NAMALWA (cell line): ENCODE measurements at places on chromosomes 16 and 17.

GRCh38 chr17:32357615-32358014 is 7.7 kb downstream of the ZNF207 start:
- DNase-seq: no peak

DNA sequence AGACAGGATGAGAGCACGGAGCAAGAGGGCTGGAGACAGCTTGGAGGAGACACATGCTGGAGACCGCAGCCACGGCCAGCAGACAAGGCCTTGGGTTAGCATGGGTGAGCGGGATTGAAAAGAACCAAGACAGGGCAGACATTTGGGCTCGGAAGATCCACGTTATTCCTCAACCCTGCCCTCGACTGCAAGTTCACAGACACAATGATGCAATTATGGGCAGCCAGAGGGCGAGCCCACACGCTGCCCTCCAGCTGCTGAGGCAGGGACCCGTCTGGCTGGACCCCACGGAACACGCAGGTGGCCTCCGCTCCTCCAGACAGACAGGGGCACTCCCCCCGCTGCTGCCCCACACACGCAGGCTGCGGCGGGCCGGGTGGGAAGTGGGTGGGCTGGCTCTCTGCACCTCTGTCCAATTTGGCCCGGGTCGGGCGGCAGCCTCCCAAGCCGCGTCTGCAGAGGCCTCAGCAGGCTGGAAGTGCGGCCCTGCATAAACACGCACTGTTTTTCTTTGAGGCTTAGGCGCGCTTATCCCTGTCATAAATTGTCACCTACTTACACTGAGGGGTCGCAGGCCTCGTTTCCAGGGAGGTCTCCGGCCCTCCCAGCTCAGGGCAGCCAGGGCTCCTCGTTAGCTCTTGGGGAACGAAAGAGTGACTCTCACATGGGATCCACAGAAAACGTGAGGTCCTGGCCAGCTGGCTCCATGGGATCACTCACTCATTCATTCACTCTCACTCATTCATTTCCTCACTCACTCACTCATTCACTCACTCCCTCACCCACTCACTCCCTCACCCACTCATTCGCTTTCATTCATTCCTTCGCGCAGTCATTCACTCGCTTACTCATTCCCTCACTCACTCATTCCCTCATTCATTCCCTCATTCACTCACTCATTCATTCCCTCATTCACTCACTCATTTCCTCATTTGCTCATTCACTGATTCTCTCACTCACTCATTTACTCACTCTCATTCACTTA is 303.9 kb downstream of the C16orf95 start:
- DNase-seq: no peak

GRCh38 chr16:75099738-75100602 is 16.6 kb downstream of the LDHD start:
- DNase-seq: no peak

- no peak for DNase-seq
Observed at GRCh38 chr17:80722661-80723060, 178.0 kb downstream of the RPTOR start.

- no peak for DNase-seq
Observed at GRCh38 chr16:87729266-87729954, 36.4 kb downstream of the KLHDC4 start.

DNA sequence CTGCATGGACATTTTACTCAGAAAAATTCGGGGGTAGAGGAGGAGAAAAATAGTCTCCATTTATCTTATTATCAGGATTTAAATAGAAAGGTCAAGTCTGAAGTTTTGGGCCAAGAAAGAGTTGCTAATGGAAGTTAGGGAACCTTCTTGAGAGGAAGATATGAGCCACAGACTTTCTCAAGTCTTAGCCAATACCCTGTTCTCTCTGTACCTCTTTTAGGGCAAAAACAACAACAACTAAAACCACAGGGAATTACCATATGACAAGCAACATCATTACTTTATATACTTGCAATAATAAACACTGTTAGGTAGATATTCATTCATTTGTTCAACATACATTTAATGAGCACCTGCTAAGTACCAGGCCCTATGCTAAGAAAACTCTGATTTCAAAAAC is 282.2 kb upstream of the CDH5 start:
- DNase-seq: no peak

GRCh38 chr17:61575352-61575975 is 15.6 kb downstream of the NACA2 start:
- no peak for DNase-seq

DNA sequence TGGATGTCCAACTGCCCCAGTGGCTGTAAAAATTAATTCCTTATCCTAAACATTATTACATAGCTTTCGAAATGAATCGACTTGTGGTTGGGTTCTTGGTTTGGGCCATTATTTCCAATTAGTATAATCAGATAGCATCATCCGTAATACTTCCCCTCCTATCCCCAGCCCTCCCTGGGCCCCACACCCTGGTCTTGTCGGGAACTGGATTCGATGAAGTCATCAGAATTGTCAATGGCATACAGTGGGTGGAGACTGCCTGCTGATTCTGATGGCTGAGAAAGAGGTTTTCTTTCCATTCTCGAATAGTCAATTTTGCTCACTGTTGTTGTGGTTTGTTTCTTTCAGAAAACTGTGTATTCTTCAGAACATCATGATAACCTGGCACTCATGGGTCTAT is 395.1 kb downstream of the SEC14L1 start:
- DNase-seq: no peak

- no peak for DNase-seq
Observed at GRCh38 chr17:74130276-74130675, 73.2 kb upstream of the RPL38 start.

DNA sequence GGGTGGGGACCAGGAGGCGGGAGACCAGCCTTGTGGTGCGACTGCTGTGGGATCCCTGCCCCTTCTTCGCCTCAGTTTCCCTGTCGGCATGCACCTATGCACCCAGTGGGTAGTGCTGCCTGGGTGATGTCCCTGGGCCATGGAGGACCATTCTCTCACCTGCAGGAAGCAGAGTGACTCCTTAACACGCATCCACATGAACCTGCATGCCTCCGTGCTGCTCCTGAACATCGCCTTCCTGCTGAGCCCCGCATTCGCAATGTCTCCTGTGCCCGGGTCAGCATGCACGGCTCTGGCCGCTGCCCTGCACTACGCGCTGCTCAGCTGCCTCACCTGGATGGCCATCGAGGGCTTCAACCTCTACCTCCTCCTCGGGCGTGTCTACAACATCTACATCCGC is 25.2 kb downstream of the ADGRG5 start:
- DNase-seq: no peak

DNA sequence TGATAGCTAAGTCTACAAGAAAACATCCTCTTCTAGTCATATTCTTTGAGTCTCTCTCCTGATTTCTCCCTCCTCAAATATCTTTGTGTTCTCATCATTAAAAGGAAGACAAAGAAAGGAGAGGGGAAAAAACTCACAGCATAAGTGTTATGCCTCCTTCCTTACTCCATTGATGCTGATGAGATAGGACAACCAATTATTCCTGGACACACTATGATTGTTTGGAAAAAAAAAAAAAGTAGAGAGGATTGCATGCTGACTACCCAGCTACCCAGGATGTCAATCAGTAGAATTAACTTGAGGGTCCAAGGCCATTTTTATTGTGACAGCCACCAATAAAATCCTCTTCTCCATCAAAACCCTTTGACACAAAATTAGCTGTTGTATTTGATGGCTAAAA is 299.1 kb upstream of the CDH8 start:
- no peak for DNase-seq

- DNase-seq: no peak
Observed at GRCh38 chr16:55240888-55241287, 83.1 kb upstream of the IRX6 start.

DNA sequence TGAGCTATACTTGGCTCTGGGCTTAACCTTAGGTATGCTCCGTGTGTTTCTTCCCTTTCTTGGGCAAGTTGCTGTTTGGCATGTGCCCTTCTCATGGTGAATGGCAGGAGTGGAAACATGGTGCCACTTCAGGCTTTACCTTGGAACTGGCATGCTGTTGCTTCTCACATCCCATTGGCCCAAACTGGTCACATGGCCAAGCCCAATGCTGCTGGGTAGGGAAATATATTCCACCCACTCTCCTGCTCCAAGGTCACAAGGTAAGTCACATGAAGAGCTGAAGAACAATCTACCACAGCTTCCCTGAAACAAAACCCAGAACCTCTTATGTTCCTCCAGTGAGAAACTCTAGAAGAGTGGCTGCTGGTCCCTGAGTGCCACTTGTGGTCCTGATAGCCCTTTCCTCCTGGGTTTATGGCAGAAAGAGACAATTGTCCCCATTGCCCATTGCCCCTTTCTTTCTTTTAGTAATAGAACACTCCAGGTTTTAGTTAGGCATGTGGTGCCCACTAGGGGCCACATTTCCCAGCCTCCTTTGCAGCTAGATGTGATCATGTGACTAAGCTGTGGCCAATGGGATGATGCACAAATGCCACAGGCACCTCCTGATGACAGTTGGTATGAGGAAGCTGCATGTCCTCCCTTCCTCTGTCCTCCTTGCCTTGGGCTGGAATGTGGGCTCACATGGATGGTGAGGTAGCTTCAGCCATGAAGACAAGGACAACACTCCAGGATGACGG is 50.3 kb downstream of the MEOX1 start:
- peak; percentile 53 for DNase-seq

DNA sequence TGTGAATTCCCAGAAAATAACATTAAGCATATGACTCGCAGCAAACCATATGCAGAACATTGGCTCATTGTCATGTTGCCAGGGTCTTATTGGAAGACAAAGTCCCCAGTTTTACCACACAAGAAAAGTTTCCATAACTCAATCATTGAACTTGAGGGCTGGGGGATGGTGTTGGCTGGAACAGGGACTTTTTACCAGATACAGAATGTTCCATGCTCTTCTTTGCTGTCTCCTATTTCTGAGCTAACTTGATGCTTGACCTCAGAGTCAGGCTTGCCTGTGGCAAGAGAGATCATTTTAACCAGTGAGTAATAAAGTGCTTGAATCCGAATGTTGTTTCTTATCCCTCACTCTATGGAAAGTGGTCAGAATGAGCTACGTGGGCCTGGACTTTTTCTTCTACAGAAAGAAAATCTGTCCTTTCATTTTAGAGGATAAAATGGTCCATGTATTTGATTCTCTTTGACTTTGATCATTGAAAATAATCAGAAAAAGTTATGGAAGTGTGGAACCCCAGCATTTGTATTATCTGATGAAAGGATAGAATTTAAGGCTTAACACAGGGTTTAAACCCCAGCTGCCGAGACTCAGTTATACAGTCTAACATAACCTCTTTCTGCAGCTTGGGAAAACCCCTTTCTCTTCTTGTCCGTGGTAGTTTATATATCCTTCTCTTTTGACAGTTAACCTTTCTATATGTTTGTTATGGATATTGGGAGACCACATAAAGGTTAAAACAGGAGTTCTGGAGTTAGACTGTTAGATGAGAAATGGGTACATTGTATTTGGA is 67.0 kb downstream of the TUBD1 start:
- peak; percentile 38 for DNase-seq

- peak; percentile 89 for DNase-seq
Observed at GRCh38 chr17:59311051-59311468, 20.4 kb upstream of the YPEL2 start.

DNA sequence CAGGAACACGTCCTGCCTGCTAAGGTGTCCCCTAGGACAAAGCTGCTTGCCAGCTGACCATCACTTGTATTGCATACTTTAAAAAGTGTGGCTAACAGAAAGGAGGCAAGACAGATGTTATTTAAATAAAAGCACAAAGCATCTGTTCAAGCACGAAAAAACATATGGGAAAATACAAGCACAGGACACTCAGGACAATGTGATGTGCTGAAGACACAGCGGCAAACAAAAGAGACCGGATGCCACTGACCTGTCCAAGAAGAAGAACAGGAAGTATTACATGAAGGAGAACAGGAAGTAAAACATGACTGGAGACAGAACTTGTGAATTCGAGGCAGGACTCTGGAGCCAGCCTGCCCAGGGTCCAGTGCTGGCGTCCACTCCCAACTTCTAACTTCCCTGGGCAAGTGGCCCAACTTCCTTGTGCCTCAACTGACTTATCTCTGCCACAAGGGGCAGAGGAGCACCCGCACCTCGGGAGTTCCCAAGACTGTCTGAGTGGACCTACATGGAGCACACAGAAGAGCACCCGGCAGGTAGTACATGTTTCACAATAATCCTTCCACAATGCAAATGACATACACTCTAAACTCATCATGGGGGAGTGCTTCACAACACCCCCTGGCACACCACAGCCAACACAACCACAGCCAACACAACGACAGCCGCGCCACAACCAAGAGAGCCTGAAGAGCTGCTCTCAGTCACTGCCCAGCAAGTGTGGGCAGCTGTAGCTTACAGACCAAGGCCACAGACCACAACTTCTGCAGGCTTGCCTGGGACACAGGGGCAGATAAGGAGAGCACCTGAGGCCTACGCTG is 36.6 kb downstream of the ANKRD11 start:
- DNase-seq: no peak

GRCh38 chr16:1152123-1152638 is 725 bp upstream of the CACNA1H start:
- no peak for DNase-seq

DNA sequence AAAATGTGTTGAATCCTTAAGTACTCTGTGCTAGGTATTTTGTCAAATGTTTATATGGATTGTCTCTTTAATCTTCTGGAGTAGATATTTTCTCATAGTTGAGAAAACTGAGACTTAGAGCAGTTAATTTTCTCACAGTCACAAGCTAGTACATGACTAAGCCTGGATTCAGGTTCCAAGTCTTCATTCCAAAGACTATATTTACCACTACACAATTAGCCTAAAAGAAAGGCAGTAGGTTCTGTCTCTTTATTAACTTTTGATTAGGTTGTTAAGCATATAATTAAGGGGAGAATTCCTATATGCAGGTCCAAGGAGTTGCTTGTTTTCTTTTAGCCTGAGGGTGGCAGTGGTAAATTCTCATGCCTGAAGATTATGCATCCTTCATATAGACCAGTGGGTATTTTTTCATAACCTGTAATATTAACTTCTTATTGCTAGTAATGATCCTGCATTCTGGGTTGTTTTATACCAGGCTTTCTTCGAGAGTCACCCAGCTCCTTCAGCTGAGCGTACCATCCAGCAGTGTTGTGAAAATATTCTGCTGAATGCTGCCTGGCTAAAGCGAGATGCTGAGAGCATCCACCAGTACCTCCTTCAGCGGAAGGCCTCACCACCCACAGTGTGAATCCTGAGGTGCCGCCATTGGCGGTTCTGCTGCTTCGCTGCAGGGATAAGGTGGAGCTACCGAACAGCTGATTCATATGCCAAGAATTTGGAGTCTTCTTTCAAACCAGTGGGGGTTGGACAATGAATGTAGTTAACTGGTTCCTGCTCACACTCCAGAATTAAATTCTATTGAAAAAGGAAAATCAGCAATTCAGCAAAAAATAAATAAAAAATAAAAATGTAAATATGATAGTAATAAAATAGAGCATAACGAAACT is 28.2 kb upstream of the KPNB1 start:
- DNase-seq: no peak
